ENCODE measurements at places on chromosomes 7 and 10. TPM values are rescaled to one million over a fixed set of nuclear protein-coding genes. Genes with fewer than 3 reads are reported as not detected.

The FAM25G gene
- 3.4 TPM for total RNA-seq

The GCK gene
- total RNA-seq, result not detected

The ADAM12 gene
- 0.64 TPM for total RNA-seq

The NANOS1 gene
- total RNA-seq, result 1.3 TPM

The SFMBT2 gene
- total RNA-seq, result 1.3 TPM

The OGDHL gene
- total RNA-seq, result 0.52 TPM

Data from esophagus mucosa (tissue), 1 donor.